ENCODE measurements at places on chromosomes 2 and 18. TPM values are rescaled to one million over a fixed set of nuclear protein-coding genes. Genes with fewer than 3 reads are reported as not detected.

LYPD6B gene
- total RNA-seq, result not detected

CYTIP gene
- total RNA-seq, result 2.3 TPM

IL1RN gene
- total RNA-seq, result 0.45 TPM

CHRND gene
- 0.53 TPM for total RNA-seq

TMEM247 gene
- total RNA-seq, result not detected

CYP27A1 gene
- total RNA-seq, result 17.0 TPM

CYBRD1 gene
- 120 TPM for total RNA-seq

FAM124B gene
- total RNA-seq, result 1.1 TPM

INSIG2 gene
- 16.5 TPM for total RNA-seq

TFCP2L1 gene
- 0.11 TPM for total RNA-seq

UGT1A8 gene
- not detected for total RNA-seq

ASB18 gene
- total RNA-seq, result 5.3 TPM

ANKRD30B gene
- total RNA-seq, result not detected

SPATA3 gene
- total RNA-seq, result not detected

AGXT gene
- not detected for total RNA-seq

TMEM169 gene
- 0.17 TPM for total RNA-seq

REG3G gene
- total RNA-seq, result not detected

FOXD4L1 gene
- not detected for total RNA-seq

- DNase-seq, result no peak
These were observed 8.0 kb downstream of the POMC start for GRCh38 chr2:25160376-25160775.

DNA sequence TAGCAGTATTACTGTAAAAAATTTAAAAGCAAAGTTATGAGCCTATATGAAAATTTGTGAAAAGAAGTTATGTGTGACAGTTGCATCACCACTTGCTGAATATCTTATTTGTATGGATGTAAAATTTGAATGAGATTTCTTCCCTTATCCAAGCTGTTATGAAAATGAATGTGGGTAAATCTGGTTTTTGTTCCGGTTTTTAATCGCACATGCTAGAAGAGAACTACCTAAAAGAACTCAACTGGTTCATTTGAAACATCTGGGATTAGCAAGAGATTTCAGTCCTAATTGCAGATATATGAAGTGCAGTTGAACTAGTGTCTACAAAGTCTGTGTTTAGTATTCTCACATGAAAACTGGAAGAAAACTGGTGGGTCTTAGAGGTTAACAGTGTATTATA, 467.1 kb upstream of the SPHKAP start:
- DNase-seq, result no peak

DNA sequence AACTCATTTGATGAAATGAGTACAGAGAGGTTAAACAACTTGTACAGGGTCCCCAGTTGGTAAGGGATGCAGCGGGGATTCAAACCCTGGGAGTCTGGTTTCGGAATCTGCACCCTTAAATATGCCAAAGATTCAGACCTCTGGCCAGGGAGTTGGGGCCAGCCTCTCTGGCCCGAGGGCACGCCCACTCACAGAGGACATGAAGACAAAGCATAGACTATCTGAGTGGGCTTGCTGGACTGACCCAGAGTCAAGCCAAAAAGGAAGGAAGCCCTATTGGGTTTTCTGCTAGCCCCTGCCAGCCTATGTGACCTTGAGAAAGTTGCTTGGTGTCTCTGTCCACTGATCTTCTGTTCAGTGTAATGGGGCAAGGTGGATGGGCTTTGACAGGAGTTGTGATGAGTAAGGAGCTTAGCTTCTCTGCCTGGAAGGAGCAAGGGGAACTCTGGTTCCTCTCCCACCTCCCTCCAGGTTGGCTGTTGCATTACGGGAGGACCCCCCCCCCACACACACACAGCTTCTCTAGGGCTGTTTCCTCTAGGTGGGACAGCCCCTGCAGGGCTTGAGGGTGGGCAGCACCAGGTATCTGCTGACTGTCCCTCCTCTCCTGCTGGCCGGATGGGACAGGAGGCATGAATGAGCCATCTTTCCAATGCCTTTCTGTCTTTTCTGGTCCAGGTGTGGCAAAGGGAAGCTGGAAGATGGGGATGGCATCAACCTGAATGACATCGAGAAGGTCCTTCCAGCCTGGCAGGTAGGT, 131.3 kb downstream of the CTIF start:
- peak; percentile 9 for DNase-seq

DNA sequence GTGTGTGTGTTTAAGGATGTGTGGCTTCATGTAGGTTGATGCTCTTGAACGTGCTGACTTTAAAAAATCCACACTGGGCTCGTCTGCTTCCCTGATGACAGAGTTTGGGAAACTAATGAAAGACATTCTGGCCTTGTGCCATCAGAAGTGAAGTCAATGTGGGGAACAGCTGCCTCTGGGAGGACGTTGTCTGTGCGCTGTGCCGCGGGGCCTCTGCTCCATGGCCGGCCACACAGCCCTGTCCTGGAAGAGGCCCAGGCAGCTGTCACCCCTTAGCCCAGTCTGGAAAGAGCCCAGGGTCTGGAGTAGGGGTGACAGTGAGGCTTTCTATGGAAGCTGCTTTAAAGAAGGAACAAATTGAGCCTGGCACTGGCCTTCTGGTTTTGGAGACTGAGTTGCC, 155.8 kb downstream of the SH3RF3 start:
- DNase-seq, result peak; percentile 66

DNA sequence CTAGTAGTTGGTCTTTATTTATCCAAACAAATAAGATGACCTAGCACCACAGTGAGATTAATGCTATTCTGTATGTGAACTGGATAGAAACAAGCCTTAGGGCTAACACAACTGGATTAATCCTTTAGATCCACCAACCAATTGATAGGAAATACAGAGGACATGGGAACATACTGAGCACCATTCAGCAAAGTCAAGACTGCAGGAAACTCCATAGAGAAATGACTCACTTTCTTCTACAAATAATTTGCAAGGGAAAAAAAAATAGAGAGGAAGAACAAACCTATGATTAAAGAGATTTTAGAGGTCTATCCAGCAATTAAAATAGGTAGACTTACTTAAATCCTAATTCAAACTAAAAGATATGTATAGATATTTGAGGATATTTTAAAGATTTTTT, 23.9 kb downstream of the WDFY1 start:
- no peak for DNase-seq

- no peak for DNase-seq
These were observed 319.2 kb downstream of the GULP1 start for GRCh38 chr2:188610827-188611226.

GRCh38 chr2:25720575-25720974, 47.2 kb upstream of the DTNB start:
- DNase-seq, result no peak

DNA sequence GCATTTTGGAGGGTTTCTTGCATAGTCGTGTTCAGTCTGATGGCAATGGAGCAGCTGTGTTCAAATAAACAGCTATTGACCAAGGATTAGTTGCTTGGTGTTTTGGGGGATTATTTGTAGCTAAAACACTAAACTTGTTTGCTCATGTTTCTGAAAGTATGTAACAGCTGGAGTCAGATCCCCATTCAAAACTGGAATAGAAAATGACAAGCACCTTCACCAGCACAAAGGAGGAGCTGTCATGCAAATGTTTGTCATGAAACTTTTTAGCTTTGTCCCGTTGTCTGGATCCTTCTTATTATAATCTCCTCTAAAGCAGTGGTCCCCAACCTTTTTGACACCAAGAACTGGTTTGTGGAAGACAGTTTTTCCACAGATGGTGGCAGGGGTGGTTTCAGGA, 96.9 kb upstream of the ZNF236 start:
- no peak for DNase-seq

GRCh38 chr2:11683966-11684365, 14.0 kb upstream of the NTSR2 start:
- DNase-seq, result no peak

DNA sequence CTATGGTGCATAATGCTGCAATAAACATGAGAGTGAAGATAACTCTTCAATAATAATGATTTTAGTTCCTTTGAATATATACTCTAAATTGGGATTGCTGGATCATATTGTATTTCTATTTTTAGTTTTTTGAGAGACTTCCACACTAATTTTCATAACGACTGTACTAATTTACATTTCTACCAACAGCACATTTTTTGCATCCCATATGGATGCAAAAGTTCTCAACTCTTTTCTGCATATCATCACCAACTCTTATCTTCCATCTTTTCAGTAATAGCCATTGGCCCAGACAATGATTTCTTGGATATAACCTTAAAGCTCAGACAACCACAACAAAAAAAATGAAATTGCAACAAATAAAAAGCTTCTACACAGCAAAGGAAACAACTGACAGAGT, 1082.4 kb downstream of the CNTNAP5 start:
- no peak for DNase-seq

DNA sequence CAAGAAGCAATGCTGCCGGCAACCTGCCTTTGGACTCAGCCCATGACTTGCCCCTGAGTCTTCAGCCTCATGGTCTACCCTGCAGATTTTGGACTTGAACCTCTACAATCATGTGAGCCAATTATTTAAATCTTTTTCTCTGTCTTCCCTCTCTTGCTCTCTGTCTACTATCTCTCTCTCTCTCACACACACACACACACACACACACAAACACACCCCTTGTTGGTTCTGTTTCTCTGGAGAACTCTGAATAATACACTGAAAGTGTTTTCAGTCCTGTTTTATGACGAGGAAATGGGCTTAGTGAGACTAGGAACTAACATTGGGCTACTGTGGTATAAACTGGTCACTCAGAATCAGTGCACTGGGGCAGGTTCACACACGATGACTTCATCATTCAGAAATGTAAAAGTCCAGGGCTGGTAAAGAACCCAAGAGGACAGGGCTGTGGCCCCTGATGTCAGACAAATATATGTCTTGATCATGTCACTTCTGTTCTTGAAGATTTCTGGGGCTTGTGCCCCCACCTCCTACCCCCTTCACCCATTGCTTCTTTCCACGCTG, 266.1 kb upstream of the SIX2 start:
- no peak for DNase-seq

DNA sequence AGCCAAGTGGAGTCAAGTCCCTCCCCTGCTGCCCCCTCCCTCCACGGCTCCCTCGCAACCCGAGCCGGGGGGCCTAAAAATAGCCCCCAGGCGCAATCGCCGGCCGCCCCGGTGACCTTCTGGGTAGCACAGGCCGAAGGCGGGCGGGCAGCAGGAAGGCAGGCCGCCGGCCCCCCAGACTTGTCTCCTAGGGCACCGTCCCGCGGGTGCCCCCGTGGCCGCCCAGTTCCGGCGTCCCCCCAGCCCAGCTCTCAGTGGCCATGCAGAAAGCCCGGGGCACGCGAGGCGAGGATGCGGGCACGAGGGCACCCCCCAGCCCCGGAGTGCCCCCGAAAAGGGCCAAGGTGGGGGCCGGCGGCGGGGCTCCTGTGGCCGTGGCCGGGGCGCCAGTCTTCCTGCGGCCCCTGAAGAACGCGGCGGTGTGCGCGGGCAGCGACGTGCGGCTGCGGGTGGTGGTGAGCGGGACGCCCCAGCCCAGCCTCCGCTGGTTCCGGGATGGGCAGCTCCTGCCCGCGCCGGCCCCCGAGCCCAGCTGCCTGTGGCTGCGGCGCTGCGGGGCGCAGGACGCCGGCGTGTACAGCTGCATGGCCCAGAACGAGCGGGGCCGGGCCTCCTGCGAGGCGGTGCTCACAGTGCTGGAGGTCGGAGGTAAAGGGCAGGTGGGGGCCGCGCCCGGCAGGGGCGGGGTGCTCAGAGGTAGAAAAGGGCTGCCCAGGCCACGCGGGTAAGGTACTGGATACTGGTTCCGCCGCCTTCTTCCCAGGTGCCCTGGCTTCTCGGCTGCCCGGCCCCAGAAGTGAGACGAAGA, at the start of gene SPEG:
TSS of gene SPEG (plus strand) at position 126 of the 808 bp plus-strand sequence. CDS start at position 261, 135 bp downstream.
- DNase-seq, result no peak

GRCh38 chr2:235235977-235236767, 257.7 kb upstream of the AGAP1 start:
- no peak for DNase-seq

GRCh38 chr2:237866101-237866621, 6.7 kb downstream of the RAMP1 start:
- no peak for DNase-seq

All from right cardiac atrium (tissue), 5 donors.